ENCODE measurements at places on chromosomes 5 and 9. TPM values are rescaled to one million over a fixed set of nuclear protein-coding genes. Genes with fewer than 3 reads are reported as not detected.

Gene FBP2
- total RNA-seq: not detected

Gene PRSS3
- total RNA-seq: 0.89 TPM

Gene ZNF454
- 2.9 TPM for total RNA-seq

Gene FNIP1
- 10.6 TPM for total RNA-seq

Gene C5orf63
- 2.3 TPM for total RNA-seq

Gene LSM11
- 2.2 TPM for total RNA-seq

Gene HRH2
- total RNA-seq: not detected

Gene SLC46A2
- not detected for total RNA-seq

Gene CAVIN4
- total RNA-seq: 0.33 TPM

Gene CFAP90
- total RNA-seq: 2.2 TPM

Gene SYNPO
- 11.0 TPM for total RNA-seq

Gene PTGS1
- total RNA-seq: 0.16 TPM

Gene ECSCR
- total RNA-seq: not detected

Gene PCDHA4
- 0.16 TPM for total RNA-seq

Gene ANKRD34B
- 1.5 TPM for total RNA-seq

Gene DPYSL3
- total RNA-seq: 275 TPM

Gene EIF4E1B
- not detected for total RNA-seq

Gene BTNL3
- total RNA-seq: not detected

Gene PPP2R2B
- 11.5 TPM for total RNA-seq

Gene ECPAS
- 50.4 TPM for total RNA-seq

Gene ORM2
- total RNA-seq: not detected

Gene KCNV2
- not detected for total RNA-seq

Gene SLC25A48
- total RNA-seq: not detected

Gene AMBP
- not detected for total RNA-seq

Gene TLE4
- total RNA-seq: 36.3 TPM

Gene ALDOB
- total RNA-seq: not detected

Gene FKTN
- 17.9 TPM for total RNA-seq

Gene CARD9
- 0.76 TPM for total RNA-seq

Gene PCDHGC5
- 0.33 TPM for total RNA-seq

Gene ADRB2
- total RNA-seq: 1.3 TPM

Gene SPINK5
- total RNA-seq: not detected

Gene TRIP13
- 80.8 TPM for total RNA-seq

Gene LCN1
- total RNA-seq: not detected

Gene RNF180
- 2.3 TPM for total RNA-seq

Gene C9orf153
- not detected for total RNA-seq

Gene TMEM215
- not detected for total RNA-seq

Gene LCN2
- not detected for total RNA-seq

Gene CCIN
- 1.6 TPM for total RNA-seq

Gene EIF4EBP3
- total RNA-seq: 0.98 TPM

Gene ZSWIM6
- total RNA-seq: 13.8 TPM

Gene RBM22
- total RNA-seq: 22.8 TPM

All from mesangial cell (primary cell).